ENCODE measurements at places on chromosomes 12 and 14. TPM values are rescaled to one million over a fixed set of nuclear protein-coding genes. Genes with fewer than 3 reads are reported as not detected.

The ORAI1 gene
- total RNA-seq, result 25.6 TPM

DNA sequence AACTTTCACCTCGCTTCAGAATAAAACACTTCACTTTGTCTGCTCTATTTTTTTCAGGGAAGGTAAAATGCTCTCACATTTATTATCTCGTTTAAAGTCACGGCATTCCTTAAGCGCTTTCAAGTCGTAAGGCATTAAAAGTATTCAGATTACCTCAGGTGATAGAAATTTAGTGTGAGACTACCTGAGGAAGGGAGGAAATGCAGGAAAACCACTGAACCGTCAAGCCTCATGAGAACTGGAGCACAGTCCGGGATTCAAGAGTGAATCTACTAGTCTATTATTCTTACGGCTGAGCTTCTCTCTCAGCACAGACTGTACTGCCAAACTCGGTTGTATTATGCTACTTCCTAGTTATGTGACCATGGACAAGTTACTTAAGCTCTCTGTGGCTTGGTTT is 8.3 kb upstream of the PPFIBP1 start:
- DNase-seq, result no peak

- DNase-seq, result no peak
Measured at GRCh38 chr14:104871145-104871655, 6.1 kb downstream of the CEP170B start.

DNA sequence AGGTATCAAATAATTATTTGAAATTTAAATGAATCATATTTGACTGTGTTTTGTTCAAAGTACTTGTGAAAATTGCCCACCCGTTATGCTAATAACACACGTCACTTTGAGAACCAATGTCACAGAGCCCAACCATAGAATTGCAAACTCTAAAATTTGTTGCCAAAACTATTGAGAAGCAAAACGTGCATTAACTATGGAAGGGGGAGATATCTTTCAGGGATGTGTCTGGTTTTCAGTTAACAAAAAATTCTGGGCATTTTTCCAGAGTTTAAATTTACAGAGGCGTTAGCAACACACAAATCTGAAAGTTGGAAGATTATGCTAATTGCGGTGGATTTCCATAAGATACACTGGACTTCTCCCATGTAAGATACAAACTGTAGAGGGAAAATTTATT is 371.8 kb upstream of the E2F7 start:
- DNase-seq, result peak; percentile 5

DNA sequence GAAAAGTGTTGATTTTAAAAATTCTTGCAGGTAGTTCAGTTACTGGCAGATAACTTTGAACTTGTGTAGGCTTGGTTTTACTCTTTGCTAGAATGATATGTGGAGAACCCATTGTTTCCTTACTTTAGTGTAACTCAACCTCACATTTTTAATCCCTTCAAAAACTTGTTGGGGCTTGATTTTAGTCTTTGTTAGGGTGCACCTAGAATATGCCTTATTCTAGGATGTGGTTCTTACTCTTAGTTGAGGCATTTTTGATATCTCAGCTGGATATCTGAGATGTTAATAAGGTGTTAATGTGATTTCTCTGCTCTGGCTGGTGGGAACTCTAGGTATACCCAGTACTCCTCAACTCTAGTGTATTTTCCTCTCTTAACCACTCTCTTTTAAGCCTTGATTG is 10.0 kb downstream of the MNAT1 start:
- no peak for DNase-seq

GRCh38 chr12:94593822-94594442 is 56.4 kb downstream of the TMCC3 start:
- peak; percentile 21 for DNase-seq

DNA sequence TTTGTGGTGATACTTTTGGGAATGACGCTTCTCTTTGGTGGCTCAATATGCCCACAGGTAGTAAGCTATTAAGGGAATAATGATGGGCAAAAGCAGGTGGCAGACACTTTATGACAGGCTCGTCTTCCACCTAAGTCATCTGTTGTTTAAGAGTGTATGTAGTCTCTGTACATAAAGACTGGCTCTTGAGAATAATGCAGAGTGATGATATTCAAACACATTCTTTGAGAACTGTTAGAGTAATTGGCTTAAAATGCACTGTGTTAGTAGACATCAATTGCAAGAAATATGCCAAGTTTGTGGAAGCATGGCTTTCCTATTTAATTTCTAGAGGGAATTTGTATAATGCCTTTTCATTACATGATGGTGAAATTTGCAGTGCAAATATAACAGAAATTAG is 694.8 kb upstream of the MIS18BP1 start:
- no peak for DNase-seq

GRCh38 chr14:55600784-55601561 is 21.0 kb downstream of the KTN1 start:
- peak; percentile 61 for DNase-seq

- DNase-seq, result peak; percentile 73
Measured at GRCh38 chr12:48814262-48815125, 3.8 kb upstream of the CACNB3 start.

GRCh38 chr14:85195872-85196477 is 334.0 kb upstream of the FLRT2 start:
- peak; percentile 28 for DNase-seq

The KRT77 gene
- total RNA-seq, result not detected

The KIF21A gene
- total RNA-seq, result 3.3 TPM

DNA sequence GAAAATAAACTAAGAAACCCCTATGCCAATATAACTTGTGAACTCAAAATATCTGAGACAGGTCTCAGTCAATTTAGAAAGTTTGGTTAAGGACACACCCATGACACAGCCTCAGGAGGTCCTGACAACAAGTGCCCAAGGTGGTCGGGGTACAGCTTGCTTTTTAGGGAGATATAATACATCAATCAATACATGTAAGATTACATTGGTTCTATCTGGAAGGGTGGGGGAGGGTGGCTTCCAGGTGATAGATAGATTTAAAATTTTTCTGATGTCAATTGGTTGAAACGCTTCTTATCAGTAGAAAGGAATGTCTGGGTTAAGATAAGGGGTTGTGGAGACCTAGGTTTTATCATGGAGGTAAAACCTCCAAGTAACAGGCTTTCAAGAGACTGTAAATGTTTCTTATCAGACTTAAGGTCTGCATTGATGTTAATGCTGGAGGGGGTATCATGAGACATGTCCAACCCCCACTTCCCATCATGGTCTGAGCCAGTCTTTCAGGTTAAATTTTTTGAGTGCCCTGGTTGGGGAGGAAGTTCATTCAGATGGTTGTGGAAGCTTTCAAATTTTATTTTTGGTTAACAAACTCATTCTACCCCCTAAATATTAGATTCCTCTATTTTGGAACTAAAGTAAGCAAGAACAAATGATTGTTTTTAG is 82.0 kb upstream of the RASSF8 start:
- no peak for DNase-seq

DNA sequence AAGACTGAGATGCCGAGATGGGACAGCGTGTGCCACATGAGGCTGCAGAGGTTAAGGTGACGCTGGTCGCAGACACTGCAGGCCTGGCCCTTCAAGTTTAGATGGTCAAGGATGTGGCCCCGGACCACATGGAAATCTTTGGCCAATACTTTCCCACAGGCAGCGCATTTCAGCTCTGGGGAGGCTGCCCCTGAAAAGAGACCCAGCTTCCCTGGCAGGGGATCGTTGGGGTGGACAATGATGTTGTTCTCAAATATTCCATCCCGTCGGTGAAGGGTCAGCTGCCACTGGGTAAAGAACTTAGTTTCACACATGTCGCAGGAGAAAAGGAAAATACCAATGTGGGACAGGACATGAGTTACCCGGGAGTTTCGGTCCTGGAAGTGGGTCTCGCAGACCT is 3.0 kb downstream of the ZBTB39 start:
- no peak for DNase-seq

The SLC4A8 gene
- total RNA-seq, result 0.73 TPM

The IL31 gene
- total RNA-seq, result not detected

- DNase-seq, result no peak
Measured at GRCh38 chr14:58978343-58978742, 210.1 kb upstream of the DAAM1 start.

The PIK3C2G gene
- total RNA-seq, result not detected

- no peak for DNase-seq
Measured at GRCh38 chr12:49793620-49794019, 34.6 kb downstream of the NCKAP5L start.

DNA sequence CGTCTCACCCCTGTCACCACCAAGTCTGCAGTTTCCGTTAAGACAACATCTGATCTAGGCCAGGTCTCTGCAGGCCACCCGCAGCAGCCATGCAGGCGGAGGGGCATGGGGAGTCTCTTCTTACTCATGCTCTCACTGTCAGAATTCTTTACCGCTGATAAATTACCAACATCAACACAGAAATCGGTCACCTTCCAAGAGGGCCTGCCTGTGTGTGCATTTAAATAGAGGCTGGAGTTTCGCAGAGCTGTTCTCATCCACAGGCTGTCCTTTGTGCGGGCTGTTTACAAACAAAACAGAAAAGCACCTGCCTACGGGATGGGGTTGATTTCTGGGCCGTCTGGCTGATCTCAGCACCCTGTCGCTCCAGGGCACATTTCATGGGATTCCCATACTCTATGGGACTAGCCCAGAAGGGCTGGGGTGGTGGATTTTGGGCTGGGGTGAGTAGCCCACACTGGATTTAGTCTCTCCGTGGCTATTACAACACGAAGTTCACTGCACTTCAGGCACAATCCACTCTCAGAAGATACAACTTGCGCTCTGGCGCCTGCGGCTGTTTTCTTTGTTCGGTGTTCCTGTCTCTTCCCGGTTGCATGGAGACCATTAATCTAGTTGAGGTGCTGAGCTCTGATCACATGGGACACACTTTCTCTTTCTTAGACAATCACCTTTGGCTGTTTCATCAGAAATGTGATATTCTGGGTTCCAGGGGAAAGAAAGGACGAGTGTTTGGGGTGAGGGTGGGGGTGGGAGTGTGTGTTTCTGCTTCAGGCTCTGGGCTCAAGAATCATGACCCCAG is 331.1 kb downstream of the GLT1D1 start:
- no peak for DNase-seq

The RPAP3 gene
- 70.5 TPM for total RNA-seq

The XRCC3 gene
- total RNA-seq, result 82.1 TPM

- DNase-seq, result no peak
Measured at GRCh38 chr12:120480211-120480610, 10.7 kb upstream of the SRSF9 start.

- no peak for DNase-seq
Measured at GRCh38 chr14:58315606-58316005, 17.3 kb downstream of the ARID4A start.

DNA sequence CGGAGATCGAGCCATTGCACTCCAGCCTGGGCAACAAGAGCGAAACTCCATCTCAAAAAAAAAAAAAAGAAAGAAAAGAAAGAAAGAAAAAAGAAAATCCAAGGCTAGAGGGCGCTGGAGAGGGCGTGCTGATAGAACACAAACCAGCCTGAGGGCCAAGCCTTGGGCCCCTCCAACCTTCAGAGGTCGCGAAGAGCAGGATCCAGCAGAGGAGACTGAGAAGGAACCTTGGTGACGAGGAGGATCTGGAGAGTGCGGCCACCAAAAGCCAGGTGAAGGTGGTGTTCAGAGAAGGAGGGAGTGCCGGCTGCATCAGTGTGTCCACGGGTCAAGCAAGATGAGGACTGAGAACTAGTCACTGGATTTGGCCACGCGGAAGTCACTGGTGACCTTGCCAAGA is 4.1 kb upstream of the DYNC1H1 start:
- DNase-seq, result peak; percentile 67

GRCh38 chr12:130710733-130711080 is 5.4 kb downstream of the RIMBP2 start:
- no peak for DNase-seq

DNA sequence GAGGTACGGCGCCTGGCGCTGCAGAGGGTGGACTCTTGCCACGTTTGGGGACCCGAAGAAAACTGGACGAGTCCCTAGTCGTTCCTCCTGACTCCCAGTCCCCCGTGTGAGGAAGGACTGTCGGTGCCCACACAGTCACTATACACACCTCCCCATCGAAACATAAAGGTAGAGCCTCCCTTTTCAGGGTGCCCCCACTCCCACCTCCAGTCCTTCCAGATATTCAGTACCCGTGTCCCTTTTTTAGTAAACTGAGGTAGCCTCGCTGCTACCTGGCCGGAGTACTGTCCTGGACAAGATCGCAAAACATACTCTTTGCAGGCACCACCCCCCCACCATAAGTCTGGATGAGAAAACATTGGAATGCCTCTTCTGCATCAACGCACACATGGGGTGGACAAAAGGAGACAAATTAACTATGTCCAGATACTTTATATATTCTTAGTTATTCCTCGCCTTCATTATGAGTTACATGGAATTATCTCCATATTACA is 610 bp upstream of the KMT2D start:
- no peak for DNase-seq

DNA sequence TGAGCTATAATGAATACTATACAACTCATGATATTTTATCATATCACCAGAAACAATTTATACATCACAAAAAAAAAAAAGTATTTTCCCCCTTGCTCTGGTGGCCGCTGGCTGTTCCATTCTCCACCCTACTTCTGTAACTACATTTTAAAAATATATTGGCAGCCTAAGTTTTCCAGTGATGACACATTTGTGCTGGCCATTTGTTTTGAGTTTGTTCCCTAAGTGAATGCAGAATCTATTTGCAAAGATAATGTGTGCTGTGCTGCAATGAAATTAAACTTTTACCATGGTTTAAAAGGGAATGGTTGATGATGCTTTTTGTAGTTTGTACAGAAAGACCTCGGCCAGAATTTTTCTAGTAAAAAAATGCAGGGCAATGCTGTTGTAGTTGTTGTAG is 1092.8 kb downstream of the TMTC2 start:
- no peak for DNase-seq

The PROX2 gene
- not detected for total RNA-seq

DNA sequence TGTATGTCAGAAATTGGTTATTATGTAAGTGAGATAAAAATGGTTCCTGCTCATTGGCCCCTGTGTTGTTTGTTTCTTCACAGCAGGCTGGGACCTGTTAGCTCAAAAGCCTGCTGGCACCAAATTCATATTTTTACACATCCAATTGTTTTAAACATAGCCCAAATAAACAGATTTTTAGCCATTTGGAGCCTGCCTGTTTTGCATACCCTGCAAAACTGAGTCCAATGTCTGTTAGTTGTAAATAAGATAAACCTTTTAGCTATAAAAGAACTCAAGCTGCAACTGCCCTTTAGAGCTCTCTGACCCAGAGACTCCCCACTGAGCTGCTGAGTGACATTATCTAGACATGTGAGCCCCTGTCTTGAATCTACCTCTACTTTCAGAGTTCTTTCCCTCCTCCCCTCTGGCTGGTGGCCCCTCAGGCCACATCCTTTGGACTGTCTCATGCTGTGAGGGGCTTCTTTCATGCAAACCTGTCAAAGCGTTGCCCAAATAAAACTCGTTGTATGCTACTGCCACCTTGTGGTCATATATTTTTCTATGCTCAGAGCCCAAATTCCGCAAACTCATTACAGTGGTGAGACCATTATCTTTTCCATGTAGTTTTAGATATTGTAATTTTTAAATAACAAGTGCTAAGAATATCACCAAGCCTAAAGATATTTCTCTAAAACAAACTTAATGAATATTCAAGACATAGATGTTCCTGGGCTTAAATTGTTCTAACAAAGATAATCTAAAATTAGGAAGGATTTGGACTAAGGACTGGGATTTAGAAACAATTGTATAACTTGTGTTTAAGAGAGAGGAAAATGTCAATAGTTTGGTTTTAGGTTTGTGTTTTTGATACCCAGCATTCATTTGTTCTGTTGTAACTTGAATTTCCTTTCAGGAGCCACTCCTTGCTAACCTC is 337.9 kb downstream of the AACS start:
- DNase-seq, result peak; percentile 62

GRCh38 chr12:49049566-49050224 is 10.9 kb downstream of the KMT2D start:
- DNase-seq, result peak; percentile 76
